ENCODE measurements at places on chromosomes 12 and 14.

DNA sequence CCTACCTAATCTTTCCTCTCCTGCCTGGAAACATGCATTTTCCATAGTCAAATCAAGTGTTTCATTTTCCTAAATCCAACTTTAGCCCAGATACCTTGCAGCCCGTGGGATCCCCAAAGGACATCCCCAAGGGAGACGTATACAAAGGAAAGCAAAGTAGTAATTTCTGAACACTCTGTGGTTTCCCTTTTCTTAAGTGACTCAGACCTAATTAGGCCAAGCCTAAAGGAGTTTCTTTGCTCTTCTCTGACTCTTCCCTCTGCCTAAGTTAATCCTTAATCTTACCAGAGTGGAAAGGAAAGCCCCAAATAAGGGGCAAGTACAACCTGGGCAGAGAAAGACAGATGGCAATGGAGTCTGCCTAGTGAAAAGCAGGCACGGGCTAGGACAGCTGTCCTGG lies 250.3 kb downstream of the SPTSSA start:
- DNase-seq, result no peak

GRCh38 chr14:36662543-36663403 lies 1.1 kb downstream of the PAX9 start:
- DNase-seq, result no peak

- DNase-seq, result no peak
These were observed 46.7 kb downstream of the IRAK3 start for GRCh38 chr12:66235626-66236281.

DNA sequence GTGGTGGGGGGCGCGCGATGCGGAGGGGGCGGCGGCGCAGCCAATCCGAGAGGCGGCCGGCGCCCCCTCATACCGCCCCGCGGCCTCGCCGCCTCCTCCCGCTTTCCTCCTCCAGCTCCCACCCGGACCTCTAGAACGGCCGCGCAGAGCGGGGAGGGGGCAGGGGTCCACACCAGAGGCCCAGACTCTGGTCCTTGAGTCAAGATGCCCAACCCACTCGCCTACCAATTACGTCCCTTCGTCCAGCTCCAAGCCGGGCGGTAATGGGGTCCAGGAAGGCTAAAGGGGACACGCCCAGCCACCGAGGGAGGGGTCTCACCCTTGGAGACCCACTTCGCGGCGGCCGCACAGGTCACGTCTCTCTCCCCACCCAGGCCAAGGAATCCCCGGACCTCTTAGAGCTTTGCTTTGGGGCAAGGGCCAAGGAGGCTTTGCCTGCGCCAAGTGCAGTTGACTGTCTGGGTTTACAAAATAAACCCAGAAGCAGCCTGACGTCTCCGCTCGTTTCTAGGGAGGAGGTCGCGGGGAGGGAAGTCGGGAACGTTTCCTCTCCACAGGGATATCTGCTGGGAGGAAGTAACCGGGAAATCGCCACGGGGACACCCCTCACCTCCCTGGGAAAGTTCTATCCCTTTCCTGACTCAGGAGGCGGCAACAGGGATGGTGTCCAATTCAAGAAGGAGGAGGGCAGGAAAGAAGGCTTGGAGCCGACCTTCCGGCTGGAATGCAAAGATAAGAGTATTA lies 394 bp upstream of the AMIGO2 start:
- peak; percentile 41 for DNase-seq

GRCh38 chr14:76473481-76474263 lies 97.7 kb downstream of the ESRRB start:
- DNase-seq, result no peak
